ENCODE measurements at places on chromosomes 2 and 18.

DNA sequence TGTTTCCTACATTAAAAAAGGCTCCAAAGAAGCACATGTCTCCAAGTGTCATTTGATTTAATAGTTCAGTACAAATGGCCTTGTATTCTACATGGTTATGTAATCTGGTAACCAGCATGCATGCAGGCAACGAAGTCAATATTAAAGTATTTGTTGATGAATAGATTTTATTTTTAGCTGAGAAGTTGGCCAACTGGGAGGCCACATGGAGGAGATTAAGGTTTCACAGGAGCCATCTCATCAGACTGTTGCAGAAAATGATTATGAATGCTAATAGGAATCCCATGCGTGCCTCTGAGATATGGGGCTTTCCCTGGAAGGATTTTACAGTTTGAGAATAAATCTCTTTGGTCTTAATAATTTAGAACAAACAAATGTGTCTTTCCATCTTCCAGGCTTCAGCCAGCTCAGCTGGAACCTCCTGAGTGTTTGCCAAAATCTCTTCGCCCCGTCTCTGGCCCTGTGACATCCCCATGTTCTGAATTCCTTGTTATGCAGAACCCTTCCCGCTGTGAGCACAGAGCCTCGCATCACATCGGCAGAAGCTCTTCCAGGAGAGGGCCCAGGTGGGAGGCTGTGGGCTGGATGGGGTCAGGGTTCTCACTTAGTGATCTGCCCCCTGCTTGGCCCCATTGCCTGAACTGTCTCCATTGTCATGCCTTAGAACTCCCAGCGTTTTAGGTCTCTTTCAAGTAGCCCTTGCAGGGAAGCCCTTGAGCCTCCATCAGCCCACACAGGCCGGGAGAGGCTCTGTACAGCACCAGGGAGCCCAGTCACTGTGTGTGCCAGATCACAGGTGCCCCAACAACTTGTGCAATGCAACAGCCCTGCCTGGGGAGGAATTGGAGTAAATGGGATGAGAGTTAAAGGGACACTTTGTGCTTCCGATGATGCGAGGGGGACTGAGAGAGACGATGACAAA lies 190.5 kb upstream of the TWIST2 start:
- DNase-seq = no peak

- no peak for DNase-seq
Observed at GRCh38 chr2:103152556-103152955, 390.7 kb downstream of the TMEM182 start.

DNA sequence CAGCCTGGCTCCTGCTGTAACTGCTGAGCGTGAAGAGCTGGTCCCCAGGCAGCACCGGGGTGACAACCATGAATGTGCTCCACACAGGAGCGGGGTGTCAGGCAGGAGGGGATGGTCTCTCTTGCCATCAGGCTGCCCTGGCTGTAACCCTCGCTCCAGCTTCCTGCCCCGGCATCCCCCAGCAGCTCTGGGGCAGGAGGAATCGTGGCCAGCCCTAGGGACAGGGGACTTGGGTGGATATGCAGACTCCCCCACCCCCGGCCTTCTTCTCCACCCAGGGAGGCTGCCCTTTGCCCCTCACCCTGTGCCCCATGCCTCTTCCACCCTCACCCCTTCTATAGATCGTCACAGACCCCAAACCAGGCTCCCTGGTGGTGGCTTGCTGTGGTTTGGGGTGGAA lies 69.4 kb upstream of the SMAD7 start:
- no peak for DNase-seq

GRCh38 chr2:136305517-136306192 lies 187.7 kb upstream of the CXCR4 start:
- DNase-seq = no peak

GRCh38 chr18:376311-376710 lies 108.5 kb upstream of the THOC1 start:
- no peak for DNase-seq

- DNase-seq = no peak
Observed at GRCh38 chr2:163812926-163813520, 77.2 kb upstream of the FIGN start.

DNA sequence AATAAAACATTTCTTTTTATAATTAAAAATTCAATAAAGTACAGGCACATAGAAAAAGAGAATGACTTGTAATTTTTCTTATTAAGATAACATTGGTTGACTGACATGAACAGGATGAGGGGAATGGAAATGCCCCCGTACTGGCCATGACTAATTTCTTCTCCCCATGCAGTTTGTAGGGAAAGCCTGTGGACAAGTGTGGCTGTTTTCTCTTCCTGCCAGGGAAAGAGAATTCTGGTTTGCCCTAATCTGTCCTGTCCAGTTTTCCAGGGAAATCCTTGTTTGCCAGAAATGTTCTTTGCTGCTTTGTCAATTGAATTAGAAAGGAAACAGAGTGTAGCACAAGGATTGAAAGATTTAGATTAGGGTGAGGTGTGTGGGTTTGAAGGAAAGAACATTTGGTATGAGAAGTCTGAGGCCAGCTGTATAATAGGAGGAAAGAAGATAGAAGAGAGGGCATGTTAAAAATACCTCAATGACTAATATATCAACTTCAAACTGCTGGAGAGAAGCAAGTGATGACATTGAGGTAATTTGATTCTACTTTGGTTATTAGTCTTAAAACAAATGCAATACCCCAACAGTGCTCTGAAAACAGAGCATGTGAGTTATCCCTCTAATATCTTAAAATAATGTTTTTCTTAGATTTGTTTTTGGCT lies 593.9 kb upstream of the ZNF804A start:
- no peak for DNase-seq

DNA sequence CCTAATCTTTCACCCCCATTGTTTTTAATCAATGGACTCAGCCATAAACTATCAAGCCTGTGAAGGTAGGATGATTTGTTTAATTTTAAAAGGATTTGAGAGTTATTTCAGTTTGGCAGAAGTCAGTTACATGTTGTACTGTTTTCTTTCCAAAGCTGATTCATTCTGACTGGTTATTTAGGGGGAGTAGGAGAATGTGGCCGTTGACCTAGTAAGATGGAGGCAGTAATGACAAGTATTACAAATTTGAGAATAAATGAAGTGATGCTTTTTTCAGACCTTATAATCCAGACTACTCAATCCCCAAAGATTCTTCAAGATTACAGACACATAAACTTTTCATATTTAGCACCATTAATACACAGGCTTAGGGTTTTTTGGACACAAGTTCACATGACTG lies 4.3 kb downstream of the EPHA4 start:
- no peak for DNase-seq

DNA sequence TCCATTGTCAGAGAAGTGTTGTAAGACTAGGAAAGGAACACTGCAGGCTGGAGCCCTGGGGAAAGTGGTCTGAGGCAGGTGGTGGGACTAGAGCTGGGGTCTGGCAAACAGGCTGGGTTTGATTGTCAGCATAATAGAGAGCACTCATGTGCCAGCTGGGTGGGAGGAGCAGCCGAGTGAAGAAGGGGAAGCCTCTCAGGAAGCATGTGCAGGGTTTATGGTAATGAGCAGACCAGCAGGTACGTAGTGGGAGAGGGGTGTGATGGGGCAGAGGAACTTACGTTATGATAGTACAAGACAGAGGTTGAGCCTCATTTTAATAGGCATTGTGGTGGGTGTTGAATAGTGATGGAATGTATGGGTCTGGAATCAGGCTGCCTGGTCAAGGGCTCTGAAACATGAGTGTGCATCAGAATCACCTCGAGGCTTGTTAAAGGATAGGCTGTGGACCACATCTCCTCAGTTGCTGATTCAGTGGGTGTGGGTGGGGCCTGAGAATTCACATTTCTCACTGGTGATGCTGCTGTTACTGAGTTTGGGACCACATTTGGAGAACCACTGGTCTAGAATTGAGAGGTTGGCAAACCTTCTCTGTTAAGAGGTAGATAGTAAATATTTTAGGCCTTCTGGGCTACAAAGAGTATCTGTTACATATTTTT lies 1.7 kb upstream of the MGAT5 start:
- DNase-seq = no peak

DNA sequence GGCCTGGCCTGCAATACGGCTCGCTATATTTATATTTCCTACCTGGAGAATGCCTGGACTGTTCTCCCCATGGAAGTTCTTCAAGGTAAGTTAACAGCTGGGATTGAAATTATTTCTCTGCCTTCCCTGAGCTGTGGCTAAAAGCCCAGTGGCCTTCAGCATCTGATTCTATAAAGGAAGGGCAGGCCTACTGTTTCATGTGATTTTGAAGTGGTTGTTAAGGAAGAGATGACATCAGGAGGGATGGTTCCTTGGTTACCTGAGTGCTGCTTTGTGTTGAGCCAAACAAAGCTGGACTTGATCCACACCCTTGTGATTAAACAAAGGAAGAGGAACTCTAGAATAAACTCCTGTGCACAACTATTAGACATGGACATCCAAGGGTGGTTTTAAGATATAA lies 61.6 kb downstream of the MFSD6 start:
- peak; percentile 19 for DNase-seq

DNA sequence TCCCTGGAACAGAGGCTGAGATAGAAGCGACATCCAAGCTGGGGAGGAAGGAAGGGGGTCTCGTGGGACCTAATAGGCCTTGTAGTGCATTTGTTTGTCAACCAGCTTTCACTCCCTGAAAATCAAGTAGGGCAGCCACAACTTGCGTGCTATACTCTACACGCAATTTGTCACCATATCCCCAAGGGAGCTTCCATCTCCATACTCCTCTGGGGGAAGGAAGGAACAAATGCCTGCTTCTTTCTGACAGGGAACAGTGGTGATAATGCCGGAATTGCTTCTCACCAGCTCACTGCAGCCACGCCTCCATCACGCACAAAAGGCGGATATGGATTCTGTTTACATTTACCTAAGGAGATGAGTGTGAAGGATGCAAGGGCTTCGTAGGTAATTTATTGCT lies 213.4 kb downstream of the TMEM163 start:
- DNase-seq = no peak

GRCh38 chr18:1012775-1013174 lies 108.1 kb downstream of the ADCYAP1 start:
- no peak for DNase-seq

DNA sequence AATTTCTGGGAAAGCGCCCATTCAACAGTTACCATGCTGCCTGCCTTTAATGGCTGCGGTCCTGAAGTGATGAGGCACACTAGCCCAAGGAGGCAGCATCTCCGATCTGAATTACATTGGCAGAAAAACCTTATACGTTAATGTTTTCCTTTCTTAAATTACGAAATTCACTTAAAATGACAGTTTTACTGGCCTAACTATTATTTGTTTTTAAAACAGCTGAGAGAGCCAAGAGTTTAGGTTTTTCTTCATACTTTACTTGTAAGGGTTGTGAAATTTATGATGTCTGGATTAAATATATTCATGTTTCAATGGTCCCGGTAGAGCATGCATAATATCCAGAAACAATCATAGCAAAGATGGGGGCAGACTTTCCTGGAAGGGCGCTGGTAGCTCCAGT lies 115.2 kb upstream of the REV1 start:
- DNase-seq = no peak
